ENCODE measurements at places on chromosomes 12 and 14. TPM values are rescaled to one million over a fixed set of nuclear protein-coding genes. Genes with fewer than 3 reads are reported as not detected.

DNA sequence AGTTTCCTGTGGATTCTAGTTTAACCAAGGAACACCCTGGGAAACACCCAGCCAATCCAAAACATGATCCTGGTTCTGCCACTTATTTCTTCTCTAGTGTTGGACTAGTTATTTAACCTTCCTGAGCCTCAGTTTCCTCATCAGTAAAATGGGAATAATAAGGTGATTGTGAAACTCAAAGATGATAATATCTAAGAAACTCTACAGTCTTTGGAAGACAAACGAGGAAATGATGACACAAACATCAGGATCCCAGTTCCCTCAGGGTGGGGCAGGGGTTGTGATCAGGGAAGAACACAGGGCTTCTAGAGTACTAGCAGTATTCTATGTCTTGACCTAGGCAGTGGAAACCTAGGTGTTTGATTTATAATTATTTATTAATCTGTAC, 18.1 kb upstream of the TMEM106C start:
- H3K4me1 ChIP-seq = no peaks in the 10 kb centered on the region
- DNase-seq = no peak
- no peak overlapping the region for H3K4me3 ChIP-seq
- no peaks in the 10 kb centered on the region for H3K36me3 ChIP-seq

- H3K36me3 ChIP-seq = no peaks in the 10 kb centered on the region
- no peak overlapping the region for H3K27ac ChIP-seq
- H3K4me1 ChIP-seq = peaks cover 8% of the 10 kb centered on the region
- DNase-seq = no peak
- H3K27me3 ChIP-seq = no peaks in the 10 kb centered on the region
Observed at GRCh38 chr14:59273737-59274136, 85.3 kb downstream of the DAAM1 start.

The KRT80 gene
- total RNA-seq = not detected

The RHOJ gene
- total RNA-seq = 3.4 TPM

DNA sequence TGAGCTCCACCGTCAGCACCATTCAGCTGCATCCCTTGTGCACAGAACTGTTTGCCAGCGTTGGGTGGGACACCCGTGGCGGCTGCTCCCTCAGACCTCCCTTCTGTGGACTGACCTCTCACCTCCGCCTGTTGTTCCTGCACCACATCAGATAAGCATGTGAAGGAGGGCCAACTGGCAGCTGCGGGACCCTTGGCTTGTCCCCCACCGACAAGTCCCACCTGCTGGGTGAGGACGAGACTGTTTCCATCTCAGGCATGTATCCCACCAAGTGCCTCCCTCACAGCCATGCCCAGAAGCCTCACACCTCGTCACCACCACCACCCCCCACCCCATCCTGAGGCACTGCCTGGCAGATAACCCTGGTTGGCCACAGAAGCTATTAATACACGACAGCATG, 18.6 kb upstream of the TEAD4 start:
- peaks cover 35% of the 10 kb centered on the region for H3K36me3 ChIP-seq
- DNase-seq = no peak
- H3K4me1 ChIP-seq = no peaks in the 10 kb centered on the region
- no peak overlapping the region for H3K4me3 ChIP-seq
- H3K27me3 ChIP-seq = no peaks in the 10 kb centered on the region

Measured in gastrocnemius medialis (tissue), 4 donors.